ENCODE measurements at places on chromosomes 6 and 20.
A peak's percentile ranks its signal among the peaks of the same experiment; 100 is the strongest.

GRCh38 chr6:126618639-126619343, 278.9 kb downstream of the CENPW start:
- no peak for DNase-seq

DNA sequence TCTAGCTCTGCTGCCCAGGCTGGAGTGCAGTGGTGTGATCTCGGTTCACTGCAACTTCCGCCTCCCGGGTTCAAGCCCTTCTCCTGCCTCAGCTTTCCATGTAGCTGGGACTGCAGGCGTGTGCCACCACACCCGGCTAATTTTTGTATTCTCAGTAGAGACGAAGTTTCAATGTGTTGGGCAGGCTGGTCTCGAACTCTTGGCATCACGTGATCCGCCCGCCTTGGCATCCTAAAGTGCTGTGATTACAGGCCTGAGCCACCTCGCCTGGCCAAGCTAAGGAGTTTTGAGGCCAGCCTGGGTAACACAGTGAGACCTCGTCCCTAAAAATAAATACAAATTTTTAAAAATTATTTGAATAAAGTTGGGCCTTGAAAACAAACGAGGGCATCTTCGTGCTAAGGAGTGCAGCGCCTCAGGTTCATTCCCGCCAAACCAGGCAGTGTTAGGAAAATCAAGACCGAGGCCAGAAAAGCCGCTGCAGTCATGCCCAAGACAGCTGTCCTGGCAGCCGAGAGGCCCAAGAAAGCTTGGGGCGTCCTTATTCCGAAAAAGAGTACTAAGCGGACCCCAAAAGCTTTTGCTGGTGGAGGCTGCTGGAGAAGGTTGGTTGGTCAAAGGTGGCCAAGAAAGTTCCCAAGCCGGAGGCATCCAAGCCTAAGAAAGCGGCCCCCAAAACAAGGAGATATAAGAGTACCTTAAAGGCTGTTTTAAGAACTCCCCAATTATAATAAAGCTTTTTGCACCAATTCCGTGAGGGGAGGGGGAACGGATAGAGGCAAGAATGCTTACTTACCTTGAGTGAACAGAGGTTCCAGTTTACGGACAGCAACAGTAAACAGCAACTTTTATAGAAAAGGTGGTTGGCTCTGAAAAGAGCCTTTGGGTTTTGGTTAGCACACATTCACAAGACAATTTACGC, 109.0 kb downstream of the HFE start:
- no peak for DNase-seq

DNA sequence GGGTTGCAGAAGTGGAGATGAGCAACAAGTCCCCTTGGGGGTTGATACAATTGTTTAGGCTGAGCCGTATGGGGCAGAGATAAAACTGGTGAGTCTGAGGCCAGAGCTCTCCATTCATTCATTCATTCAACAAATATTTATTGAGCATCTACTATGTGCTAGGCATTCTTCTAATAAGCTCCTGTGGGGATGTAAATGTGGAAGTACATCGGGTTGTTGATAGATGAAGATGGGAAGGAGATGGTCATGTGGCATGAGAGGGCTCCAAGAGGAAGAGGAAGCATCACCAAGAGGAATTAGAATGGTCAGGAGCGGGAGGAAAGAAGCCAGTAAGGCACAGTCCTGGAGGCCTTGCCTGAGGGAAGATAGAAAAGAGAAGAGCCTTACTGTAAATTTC, 98.7 kb upstream of the MLN start:
- DNase-seq = no peak

- DNase-seq = no peak
Measured at GRCh38 chr6:131065112-131065823, 2.2 kb upstream of the EPB41L2 start.

DNA sequence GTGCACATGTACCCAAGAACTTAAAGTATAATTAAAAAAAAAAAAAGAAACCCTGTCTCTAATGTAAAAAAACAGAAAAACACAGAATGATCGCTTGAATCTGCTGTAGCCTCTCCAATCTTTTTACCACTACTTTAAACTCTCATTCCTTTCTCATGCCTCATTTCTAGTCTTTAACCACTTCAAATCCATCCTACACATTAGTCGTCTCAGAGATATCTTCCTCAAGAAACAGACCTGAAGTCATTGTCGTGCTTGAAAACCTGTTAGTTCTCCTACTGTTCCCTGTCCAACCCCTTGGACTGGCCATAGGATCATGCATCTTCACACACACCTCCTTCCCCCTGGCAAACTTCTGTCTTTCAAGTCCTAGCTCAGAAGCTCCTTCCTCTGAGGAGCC, 112.1 kb upstream of the BCLAF1 start:
- DNase-seq = no peak

GRCh38 chr6:96899019-96899418, 1.3 kb upstream of the NDUFAF4 start:
- DNase-seq = no peak

DNA sequence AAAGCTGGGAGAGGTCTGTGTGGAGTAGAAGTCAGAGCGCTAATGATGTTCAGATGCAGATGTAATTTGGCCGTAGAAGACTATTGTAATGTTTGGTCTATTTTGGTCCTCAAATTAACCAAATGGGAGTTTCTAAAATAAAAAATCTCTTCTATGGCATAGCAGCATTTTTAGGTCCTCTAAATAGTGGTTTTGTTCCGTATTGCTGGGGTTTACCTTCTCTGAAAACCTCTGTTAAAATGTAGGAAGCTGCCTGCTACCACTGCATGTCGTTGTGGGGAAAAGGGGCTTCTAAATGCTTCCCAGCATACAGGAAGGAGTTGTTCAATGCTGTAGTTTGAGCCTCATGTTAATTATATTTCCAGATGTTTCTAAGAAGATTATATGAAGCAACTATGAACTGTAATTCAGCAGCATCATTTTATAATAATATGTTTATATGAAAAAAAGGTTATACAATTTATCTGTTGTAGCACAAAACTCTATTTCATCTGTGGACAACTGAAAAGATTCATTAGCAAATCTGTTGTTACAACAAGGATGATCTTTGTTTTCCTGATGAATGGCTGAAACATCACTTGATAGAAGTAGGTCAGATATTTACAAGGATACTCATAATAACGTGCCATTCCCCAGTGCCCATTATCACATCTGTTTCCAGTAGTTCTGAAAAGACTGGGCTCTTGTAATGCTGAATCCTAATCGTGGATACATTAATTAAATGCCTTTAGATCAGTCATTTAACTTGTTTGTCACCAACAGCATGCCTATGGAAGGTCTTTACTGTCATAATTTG, 256.6 kb downstream of the TBC1D7 start:
- DNase-seq = no peak

DNA sequence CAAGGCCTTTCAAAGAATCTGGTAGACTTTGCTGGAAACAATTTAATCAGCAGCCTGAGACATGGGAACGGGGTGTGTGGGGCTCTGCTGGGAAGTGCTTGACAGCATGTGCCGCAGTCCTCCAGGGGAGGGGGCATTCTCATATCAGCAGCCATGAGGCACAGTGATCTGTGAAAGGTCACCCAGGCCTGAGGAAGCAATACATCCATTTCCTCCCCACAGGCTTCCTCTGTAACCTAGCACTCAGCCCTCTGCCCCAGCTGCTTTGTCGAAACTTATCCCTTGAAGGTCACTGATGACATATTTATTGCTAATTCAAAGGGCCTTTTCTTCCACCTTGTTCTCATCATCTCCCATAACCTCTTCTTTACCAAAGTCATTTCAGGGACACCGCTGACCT, 103.3 kb downstream of the TNFAIP3 start:
- no peak for DNase-seq

DNA sequence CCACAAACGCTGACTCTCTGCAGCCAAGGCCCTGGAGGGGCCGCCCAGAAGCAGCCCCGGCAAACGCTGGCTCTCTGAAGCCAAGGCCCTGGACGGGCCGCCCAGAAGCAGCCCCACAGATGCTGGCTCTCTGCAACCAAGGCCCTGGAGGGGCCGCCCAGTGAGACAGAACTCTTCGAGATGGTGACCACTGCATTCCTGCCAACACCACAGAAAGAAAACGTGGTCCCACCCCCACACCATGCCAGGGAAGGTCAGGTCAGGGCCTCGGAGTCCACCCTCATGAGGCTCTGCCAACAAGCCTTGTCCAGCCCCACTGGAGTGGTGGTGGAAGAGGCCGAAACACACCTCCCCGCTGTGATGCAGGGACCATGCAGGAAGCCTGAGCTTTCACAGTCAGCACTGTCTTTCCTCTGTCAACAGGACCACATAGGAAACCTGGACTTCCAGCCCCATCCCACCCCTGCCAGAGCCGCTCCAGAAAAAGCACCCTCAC, 97.5 kb downstream of the DLL1 start:
- DNase-seq = no peak

DNA sequence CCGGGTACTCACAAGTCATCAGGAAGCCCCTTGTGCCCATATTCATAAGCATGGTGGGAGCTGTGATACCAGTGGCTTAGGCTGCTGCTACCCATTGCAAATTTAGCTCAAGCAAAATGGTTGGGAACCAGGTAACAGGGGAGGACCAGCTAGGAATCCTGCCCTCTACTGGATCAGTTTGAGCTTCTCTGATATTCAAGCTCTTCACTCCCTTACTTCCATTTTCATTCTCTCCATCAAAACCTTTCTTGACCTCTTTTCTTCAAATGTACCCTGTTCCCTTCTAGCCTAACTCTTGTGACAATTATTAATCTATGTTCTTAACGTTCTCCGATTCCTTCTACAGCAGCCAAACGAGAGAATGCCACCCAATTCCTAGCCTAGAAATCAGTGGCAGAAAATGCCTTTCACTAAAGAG, 9.7 kb downstream of the NOL7 start:
- no peak for DNase-seq

- DNase-seq = no peak
Measured at GRCh38 chr6:41377071-41377470, 41.7 kb downstream of the NCR2 start.

- no peak for DNase-seq
Measured at GRCh38 chr6:24307881-24308280, 50.0 kb downstream of the DCDC2 start.

DNA sequence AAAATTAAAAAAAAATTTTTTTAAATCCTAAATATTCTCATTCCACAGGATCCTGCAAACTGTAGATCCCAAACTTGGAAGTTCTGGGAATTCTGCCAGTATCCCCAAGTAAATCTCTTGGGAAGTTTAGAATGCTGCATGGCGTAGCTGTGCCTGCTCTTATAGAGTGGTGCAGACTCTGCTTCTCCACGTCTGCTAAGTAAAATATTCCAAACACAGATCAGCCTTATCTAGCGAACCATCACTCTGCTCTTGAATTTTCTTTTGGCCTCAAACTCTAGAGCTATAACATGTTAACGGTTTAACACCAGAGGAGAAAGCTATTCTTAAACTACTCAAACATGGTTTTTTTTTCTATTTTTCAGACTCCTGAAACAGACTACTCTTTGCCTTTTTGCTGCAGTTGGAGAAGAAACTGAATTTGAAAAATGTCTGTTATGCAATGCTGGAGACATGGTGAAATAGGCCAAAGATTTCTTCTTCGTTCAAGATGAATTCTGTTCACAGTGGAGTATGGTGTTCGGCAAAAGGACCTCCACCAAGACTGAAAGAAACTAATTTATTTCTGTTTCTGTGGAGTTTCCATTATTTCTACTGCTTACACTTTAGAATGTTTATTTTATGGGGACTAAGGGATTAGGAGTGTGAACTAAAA, 138.5 kb upstream of the AKAP12 start:
- DNase-seq = no peak

- no peak for DNase-seq
Measured at GRCh38 chr20:50428097-50428828, 81.9 kb upstream of the PTPN1 start.

DNA sequence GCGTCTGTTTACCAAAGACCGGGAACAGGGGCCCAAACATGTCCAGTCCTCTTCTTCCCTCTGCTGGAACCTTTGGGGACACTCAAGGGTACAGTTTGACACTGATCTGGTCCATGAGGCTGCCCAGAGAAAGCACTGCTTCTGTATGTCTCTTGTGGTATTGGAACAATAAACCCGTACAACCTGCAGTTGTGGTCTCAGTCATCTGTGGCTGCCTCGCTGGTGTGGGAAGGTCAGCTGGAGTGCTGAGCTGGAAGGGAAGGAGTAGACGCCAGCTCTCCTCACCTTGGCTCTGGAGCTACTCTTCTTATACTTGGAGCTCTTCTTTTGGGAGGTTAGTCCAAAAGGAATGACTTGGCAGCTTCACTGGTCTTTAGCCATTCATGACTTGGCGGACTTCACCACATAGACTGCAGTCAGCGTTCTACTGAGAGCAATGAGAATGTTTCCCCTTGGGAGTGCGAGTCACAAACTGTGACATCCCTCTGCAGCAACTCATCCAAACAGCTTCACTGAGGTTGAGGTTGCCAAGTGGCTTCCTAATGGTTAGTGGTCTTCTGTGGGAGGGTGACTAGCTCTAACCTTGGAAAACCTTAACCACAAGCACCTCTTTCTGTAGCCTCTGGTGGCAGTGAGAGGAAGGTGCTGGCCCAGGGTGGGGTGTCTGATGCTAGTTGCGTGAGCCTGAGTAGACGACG, 81.2 kb downstream of the ASXL1 start:
- DNase-seq = peak; percentile 16

DNA sequence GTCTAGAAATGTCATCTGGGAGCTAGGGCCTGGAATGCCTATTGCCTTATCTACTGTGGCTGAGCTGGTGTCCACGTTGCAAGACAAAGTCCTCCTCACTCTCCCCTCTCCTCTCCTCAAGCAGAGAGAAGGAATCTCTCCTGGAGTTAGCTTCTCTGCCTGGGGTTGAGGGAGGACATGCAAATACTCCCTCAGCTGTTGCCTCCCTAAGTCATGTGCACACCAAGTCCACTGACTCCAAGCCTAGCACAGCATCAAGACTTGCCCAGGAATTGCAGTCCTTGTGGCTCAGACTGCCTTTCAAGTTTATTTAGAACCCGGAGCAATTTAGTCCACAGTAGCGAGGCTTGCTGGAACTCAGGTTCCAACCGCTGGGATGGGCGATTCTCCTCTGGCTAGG, 38.0 kb upstream of the SCP2D1 start:
- DNase-seq = no peak

- DNase-seq = no peak
Measured at GRCh38 chr6:19734061-19734460, 103.1 kb upstream of the ID4 start.

DNA sequence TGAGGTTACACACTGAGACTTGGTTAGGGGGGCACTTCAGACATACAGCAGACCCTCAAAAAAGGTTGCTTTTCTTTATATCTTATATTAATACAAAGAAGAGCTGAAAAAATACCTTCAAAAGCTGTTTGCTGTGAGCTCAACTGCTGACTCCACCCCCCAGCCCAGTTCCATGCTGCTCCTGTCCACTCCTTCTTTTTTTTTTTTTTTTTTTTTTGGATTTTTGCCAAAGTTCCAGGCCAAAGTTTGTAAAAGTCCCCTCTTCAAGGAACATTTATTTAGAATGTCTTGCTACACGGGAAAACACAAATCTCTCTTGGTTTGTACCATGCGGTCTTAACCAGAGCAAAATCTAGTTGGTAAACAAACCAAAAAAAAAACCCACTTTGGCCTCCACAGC, 85.3 kb upstream of the AKAP12 start:
- DNase-seq = no peak

Data from AG09319 (cell line).